ENCODE measurements at places on chromosomes 1 and 21.

- no peak for DNase-seq
Measured at GRCh38 chr1:94644352-94644751, 102.8 kb upstream of the F3 start.

DNA sequence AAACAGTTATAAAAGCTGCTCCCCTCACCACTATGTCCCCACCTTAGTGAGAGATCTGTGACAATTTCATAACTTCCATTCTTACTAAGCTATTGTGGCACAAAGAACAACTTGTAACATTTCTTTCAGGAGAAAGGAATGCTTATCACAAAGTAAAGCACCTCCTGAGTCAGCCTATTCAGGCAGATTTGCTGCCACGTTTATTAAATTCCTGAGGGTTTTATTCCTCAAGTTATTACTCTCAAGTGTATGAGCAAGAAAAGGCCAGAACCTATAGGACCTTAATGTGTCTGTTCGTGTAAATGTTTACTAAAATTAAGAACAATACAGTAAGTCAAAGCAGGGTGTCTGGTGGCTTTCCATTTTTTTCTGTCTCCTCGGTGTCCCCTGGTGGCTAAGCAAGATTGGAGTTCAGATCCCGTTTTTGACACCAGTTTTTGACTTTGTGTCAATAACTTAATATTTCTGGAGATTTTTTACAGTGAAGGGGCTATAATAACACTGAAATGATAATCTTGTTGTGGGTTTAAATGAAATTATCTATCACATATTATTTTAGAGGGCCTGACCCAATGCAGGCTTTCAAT, 1539.6 kb downstream of the BRINP3 start:
- DNase-seq, result peak; percentile 1

GRCh38 chr1:198499588-198499987, 40.9 kb downstream of the ATP6V1G3 start:
- no peak for DNase-seq

DNA sequence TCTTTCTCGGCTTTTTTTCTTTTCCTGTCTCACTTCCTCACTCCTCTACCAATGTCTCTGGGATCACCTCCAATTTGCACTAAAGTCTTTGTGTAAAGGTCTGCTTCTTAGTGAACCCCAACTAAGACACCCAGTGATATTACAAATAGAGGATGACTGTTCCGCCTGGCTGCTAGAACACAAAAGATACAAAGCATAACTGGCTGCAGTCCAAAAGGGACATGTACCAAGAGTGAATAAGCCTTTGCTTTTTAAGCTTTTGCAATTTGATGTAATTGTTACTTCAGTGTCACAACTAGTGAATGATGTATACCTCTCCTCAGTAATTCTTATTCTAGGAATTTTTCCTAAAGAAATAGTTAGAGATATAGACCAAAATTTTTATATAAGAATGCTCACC, 82.8 kb upstream of the BEND5 start:
- DNase-seq, result no peak

- no peak for DNase-seq
Measured at GRCh38 chr1:109441069-109441468, 14.8 kb upstream of the PSMA5 start.

DNA sequence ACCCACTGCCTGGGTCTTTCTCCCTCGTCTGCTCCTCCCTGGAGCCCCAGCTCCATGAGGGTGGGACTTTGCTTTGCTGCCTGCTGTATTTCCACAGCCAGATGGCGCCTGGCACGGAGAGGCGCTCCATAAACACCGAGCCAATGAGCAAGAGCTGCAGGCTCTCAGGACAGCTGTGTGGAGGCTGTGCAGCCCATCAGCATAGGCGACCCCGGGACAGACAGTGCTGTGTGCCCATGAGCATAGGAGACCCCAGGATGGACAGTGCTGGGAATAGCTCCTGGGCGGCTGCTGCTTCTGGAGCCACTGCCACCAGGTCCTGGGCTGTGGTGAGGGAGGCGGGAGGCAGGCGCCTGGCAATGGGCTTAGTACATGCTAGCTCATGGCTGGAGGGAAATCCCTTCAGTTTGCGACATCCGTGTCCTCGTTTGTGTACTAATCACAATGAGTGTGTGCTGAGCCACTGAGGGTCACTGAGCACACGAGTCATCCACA, 29.2 kb downstream of the CEP104 start:
- DNase-seq, result no peak

GRCh38 chr1:56933606-56934005, 32.2 kb downstream of the C8B start:
- DNase-seq, result no peak

GRCh38 chr1:159211331-159212136, 6.9 kb downstream of the ACKR1 start:
- peak; percentile 58 for DNase-seq

- peak; percentile 31 for DNase-seq
Measured at GRCh38 chr1:200150721-200151120, 123.2 kb downstream of the NR5A2 start.

- DNase-seq, result no peak
Measured at GRCh38 chr1:205709640-205710039, 29.3 kb upstream of the SLC45A3 start.

GRCh38 chr1:26690576-26691031, 5.2 kb upstream of the ARID1A start:
- DNase-seq, result peak; percentile 16

DNA sequence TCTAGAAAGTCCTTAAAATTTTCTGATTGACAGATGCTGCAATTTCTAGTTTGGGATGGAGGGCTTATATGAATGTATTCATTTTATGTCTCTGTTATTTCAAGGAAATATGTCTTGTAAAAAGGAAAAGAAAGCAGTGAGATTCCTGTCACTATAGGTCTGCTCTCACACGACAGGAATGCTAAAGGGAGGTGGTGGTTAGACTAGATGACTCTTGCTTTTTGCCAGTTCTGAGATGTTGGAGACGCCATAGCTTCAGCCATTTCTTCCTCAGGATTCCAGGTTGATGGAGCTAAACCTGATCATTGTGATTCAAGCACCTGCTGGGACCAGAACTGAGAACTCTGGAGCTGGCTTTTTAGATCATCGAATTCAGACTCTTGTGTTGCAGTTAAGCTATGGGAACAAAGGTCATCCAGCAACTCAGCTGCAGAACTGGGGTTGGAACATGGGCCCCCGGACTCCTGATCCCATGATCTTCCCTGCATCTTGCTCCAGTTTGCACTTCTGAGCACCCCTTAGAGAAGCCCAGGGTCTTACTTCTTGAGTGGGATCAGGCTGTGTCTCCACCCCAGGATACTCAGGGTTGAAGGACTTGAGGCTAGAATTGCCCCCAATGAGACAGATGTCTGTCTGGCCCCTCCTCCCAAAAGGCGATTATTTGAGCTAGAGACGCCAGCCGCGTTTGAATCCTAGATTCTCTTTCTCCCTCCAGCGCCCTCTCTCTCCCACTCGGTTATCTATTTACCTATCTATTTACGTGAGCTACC, 46.7 kb upstream of the FOXO6 start:
- no peak for DNase-seq

GRCh38 chr21:42807938-42808613, 71.3 kb downstream of the WDR4 start:
- peak; percentile 23 for DNase-seq

GRCh38 chr1:162627662-162628296, 4.5 kb upstream of the DDR2 start:
- peak; percentile 47 for DNase-seq

DNA sequence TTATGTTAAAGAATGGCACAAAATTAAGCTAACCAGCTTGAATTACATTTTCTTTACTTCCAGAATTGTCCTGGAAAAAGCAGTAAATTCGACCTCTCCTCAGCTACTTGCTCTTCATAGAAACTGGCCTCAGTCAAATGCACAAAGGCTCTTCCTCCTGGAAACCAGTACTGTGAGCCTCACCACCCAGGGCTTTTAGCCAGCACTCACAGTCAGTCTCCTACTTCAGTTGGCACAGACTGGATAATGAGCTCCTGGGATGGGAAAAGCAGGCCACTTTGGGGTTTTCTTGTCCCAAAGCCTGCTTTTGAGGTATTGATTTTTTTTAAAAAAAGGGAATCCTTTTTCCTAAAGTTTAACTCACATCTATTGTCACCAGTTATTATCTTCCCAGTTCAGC, 40.4 kb downstream of the SCYL3 start:
- DNase-seq, result no peak

DNA sequence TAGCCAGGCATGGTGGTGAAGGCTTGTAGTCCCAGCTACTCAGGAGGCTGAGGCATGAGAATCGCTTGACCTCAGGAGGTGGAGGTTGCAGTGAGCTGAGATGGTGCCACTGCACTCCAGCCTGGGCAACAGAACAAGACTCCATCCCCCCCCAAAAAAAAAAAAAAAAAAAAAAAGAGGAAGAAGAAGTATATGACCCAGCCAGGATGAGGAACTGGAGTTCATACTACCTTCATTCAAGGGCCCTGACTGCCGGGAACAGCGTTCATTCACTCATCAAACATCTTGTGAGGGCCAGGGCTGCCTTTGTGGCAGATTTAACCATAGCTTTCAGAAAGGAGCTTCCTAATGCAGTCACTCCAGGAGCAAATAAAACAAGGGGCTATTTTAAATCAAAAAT, 127.6 kb downstream of the MRPS6 start:
- DNase-seq, result peak; percentile 67

DNA sequence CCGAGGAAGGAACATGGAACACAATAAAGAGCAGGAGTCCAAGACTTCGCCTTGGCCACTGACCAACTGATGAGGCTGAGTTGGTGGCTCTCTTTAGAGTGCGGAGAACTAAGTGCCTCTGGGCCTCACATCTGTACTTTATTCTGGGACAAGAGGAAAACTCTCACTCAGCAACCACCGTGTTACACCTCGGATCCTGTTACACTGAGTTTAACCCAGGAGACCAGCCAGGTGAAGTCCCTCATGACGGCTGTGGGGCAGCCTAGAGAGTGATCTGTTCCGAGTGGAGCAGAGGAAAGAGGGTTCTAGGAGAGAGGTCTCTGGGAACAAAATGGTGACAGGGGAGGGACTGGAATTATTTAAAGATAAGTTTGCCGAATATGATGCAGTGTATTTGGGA, 33.5 kb upstream of the AGL start:
- no peak for DNase-seq

DNA sequence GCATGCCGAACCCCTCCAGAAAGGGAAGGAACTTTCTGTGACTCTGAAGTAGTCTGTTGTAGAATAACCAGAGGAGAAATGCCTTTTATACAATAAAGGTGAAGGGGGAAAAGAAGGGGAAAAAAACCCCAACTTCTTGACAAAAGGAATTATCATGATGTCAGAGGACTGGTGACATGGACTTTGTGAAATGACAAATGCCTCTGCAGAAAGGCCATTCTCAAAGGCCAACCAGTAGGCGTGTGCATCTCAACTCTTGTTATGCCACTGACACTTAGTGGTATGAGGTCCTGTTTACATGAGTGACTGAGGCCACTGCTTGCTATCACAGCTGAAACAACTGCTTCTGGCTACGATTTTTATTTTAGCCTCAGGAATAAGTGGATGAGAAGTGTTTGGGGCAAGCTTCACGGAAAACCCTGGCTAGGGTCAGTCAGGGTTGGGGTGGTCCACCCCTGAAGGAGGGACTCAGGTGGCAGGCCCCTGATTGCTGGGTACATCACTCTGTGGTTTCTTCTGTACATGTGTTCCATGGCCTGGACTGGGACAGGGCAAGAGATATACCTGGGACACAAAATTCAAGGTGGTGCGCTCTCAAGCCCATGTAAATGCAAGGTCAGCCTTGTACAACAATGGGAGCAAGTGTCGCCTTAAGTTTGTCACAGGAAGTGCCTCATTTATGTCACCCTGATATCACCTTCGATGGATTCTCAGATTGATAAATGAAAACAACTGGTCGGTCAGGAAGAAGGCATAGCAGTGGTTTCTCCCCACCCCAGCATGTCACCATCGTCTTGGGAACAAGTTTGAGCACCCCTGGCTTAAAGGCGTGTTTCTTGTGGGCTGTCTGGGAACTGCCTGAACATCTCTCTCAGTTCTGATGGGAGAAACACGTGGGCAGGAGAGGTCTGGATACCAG, 12.4 kb downstream of the RUNX1 start:
- DNase-seq, result peak; percentile 66

- DNase-seq, result peak; percentile 52
Measured at GRCh38 chr1:19511116-19511515, 25.8 kb upstream of the CAPZB start.

DNA sequence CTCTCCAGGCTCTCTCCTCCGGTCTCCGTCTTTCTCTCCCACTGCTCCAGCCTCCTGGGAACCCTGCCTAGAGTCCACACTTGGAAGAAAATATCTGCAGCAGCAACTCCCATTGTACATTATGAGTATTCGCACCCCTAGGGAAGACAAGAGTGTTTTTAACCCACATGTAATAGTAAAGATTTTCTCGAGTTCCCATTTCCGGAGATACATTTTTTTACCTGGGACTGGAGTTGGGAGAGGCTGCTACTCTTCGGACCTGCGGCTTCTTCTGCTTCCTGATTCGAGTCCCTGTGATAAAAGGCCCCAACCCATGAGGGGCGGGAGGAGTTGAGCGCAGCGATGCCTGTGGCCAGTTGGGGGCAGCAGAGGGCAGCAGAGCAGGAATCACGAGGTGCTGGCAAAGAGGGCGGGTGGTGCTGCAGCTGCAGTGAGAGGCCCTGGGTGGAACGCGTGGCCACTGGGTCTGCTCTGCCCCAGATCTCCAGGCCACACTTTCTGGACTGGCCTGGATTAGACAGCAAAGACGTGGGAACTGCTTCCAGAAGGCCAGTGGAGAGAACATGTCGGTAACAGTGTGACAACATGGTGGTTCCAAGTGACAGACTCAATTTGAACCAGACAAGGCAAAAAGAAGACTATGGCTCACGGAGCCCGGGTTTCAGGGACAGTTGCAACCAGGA, 221.0 kb upstream of the CSF3R start:
- peak; percentile 75 for DNase-seq

- no peak for DNase-seq
Measured at GRCh38 chr1:156247460-156248322, at the start of gene PAQR6. Gene PAQR6 (minus strand): TSS chr1:156248056. CDS start chr1:156246731, 1,325 bp downstream.

- DNase-seq, result no peak
Measured at GRCh38 chr1:159562680-159563079, 24.9 kb upstream of the APCS start.

DNA sequence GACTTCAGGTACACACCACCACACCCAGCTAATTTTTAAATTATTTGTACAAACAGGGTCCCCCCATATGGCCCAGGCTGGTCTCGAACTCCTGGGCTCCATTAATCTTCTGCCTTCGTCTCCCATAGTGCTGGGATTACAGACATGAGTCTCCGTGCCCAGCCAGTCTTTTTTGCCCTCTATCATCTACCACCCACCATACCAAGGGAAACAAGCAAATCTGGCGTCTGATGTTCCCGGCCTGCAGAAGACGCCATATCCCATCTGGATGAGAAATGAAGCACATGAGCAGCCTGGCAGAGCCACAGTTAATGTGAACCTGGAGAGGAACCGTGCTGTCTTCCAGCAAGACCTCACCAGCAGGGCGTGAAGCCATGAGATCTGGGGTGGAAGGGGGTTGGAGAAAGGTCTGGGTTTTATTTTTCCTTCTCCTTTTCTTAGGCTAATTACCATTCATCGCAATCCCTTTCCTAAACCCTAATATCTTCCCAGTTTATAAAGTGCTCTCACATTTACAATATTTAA, 1.8 kb upstream of the PRELP start:
- no peak for DNase-seq

GRCh38 chr1:8818325-8818775, 910 bp upstream of the RERE start:
- peak; percentile 75 for DNase-seq
